ENCODE measurements at places on chromosomes 3 and 15.

- DNase-seq, result no peak
These were observed 29.0 kb downstream of the KY start for GRCh38 chr3:134621854-134622253.

GRCh38 chr3:125194061-125194848 is 18.3 kb downstream of the SLC12A8 start:
- no peak for DNase-seq

DNA sequence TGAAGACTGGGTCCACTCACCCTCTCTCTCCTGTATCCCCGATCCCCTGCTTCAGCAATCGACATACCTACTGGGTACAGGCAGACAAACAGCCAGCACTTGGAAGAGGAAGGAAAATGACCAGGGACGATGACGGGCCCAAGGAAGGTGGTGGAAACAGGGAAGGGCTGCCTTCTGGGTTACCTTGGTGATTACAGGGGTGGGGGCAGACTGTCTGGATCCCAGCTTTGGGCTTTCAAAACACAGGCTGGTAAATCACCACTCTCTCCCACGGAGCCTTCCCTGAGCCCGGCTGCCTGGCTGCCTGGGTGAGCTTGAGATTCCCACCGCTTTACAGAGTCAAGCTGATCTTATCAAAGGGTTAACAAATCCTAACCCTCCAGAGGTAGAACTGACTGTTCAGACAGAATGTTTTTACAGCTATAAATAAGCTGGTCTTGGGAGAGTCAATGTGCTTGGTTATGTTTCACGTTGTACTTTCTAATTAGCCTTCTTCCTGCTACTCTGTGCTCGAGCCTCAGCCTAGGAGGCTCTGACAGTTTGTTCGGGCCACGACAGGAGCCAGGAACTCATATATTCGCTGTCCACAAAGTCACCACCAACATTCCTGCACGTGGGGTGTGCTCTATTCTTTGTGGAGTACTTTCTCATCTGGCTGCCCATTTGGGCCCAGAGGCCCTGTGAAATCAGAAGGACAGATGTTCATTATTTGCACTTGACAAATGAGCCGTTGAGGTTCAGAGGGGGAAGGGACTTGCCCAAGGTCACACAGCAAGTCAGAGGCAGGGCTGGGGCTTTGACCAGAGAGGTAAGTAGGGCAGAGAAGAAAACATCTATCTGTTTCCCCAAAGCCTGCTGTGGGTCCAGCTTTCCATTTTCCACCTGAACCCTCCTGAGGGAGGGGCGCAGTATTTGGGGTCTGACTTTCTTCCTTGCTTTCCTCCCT is 63.5 kb downstream of the FEM1B start:
- no peak for DNase-seq

DNA sequence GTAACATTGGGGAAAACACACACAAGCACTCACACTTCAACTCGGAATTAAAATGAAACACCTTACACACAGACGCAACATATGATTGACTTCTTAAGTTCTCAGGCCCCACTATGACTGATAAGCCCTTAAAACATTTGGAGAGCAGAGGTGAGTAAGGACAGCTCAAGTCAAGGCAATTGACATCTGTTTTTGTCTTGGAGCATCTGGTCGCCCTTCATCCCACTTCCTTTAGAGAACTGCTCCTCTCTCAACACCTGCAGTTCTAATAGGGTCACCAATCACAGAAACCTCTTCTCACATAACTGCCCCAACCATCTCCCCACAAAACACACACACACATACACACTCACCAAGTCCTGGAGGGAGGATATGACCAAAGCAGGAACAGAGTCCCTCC is 43.4 kb downstream of the ERC2 start:
- DNase-seq, result no peak

DNA sequence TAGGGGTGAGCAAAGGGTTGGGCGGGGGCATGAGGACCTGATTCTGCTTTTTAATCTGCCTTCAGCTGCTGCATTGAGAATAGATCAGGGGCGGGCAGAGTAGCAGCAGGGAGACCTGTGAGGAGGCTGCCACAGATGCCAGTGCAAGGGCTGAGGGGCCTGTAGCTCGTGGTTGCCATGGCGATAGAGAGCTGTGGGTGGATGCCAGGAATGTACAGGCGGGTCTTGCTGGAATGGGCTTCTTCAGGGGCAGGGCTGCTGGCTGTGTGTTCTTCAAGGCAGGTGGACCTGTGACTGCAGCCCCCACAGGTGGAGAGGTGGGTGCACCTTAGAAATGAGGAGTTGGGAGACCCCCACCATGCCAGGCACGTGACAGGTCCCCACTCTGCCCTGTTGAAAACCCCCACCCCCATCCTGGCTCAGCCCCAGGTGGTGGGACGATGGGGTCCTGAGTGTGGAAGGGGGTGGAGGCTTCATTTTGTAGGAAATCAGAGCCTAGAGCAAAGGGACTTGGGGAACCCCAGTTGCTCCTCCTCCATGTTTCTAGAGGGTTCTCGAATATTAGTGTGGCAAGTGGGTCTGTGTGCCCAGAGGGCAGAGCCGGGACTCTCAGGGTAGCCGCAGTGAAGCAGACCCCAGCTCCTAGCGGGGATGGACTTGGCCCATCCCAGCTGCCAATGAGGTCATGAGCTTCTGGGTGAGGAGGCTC is 38.3 kb downstream of the SLC6A6 start:
- no peak for DNase-seq

GRCh38 chr15:41695750-41696436 is 35.7 kb downstream of the MGA start:
- no peak for DNase-seq

DNA sequence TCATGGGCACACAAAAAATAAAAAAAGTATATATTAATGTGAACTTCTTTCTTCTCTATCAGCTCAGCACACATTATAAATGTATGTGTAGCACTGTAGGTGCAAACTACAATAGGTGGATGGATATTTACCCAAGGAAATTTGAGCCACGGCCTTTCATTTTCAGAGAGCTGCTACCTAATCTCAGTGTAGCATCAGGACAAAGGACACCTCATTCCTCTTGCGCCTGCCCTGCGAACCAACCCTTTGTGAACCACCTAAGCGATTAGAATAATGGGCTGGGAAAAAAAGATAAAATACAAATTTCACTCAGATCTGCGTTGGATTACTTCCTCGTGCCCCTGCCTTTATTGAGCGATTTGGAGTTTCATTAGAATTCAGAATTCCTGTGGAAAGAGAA is 263.2 kb downstream of the NR2F2 start:
- no peak for DNase-seq

- DNase-seq, result no peak
These were observed 14.3 kb upstream of the P2RY12 start for GRCh38 chr3:151398895-151399294.

DNA sequence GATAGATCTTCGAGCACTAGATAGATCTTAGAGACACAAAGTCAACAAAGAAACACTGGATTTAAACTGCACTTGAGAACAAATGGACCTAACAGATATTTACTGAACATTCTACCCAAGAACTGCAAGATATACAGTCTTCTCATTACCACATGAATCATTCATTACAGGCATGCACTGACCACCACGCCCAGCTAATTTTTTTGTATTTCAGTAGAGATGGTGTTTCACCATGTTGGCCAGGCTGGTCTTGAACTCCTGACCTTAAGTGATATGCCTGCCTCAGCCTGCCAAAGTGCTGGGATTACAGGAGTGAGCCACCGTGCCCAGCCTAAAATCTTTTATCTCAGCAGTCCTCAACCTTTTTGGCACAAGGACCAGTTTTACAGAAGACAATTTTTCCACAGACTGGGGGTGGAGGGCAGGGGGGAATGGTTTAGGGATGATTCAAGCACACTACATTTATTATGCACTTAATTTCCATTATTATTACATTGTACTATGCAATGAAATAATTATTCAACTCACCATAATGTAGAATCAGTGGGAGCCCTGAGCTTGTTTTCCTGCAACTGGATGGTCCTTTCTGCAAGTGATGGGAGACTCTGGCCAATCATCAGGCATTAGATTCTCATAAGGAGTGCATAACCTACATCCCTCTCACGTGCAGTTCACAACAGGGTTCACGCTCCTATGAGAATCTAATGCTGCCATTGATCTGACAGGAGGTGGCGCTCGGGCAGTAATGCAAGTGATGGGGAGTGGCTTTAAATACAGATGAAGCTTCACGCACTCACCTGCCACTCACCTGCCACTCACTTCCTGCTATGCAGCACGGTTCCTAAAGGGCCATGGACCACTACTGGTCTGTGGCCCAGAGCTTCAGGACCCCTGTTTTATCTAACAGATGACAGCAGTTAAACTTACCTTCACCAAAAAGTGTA is 21.7 kb downstream of the CSNK1G1 start:
- peak; percentile 5 for DNase-seq

DNA sequence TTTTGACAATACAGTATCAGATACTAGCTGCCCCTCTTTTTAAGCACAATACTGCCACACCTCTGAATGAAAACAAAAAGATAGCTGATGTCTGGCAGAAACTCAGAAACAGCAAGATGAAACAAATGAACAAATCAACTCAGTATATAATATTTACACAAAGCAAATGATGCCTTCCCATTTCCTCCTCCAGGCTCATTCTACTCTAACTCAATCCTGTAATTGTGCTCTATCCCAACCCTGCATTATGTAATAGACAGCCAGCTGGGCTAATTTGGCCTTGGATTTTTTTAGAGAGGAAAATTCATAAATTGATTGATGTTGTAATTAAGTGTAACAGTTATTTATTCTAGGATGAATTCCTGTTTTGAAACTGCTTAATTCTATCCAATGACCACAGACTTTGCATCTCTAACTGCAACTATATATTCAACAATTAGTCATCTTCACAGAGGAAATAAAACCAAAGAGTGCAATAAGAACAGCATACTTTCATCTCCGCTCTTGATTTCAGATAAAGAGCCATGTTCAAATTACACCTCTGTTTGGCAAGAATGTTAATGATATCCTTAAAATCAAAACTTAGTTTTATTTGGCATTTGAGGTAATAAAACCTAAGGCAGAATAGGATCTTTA is 6.1 kb downstream of the ATG3 start:
- DNase-seq, result no peak
